ENCODE measurements at places on chromosomes 6 and 20.

- no peak for DNase-seq
These were observed 31.4 kb upstream of the NR2E1 start for GRCh38 chr6:108134213-108134970.

DNA sequence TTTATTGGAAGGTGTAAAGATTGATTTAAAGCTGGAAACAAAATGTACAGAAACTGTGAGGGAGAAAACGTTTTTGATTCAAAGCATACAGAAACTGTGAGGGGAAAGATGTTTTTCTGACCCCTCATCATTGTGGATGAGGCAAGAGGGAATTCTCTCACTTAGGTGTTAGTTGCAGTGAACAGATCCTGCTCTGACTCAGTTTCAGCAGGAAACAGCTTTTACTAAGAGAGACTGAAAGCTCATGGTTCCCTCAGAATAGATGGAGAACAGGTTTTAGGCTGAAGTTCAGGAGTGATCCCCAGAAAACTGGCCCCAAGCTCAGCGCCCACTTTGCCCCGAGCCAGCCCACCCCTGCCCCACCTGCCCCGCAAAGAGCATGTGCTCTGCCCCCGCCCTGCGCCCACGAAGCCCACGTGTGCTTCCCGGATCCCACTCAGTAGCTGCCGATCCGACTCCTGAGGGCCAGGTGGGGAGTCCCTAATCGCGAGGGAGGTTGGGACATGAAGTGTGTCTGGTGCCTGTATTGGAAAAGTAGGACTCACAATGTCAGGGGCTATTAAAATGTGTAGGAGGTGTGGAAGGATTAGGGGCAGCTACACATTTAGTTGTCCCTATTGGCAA, 41.2 kb downstream of the DUSP22 start:
- no peak for DNase-seq

- DNase-seq: no peak
These were observed at the start of gene CNKSR3 for GRCh38 chr6:154510144-154510905. TSS of gene CNKSR3 (minus strand) at chr6:154510685. CDS start at chr6:154510114, 571 bp downstream.

DNA sequence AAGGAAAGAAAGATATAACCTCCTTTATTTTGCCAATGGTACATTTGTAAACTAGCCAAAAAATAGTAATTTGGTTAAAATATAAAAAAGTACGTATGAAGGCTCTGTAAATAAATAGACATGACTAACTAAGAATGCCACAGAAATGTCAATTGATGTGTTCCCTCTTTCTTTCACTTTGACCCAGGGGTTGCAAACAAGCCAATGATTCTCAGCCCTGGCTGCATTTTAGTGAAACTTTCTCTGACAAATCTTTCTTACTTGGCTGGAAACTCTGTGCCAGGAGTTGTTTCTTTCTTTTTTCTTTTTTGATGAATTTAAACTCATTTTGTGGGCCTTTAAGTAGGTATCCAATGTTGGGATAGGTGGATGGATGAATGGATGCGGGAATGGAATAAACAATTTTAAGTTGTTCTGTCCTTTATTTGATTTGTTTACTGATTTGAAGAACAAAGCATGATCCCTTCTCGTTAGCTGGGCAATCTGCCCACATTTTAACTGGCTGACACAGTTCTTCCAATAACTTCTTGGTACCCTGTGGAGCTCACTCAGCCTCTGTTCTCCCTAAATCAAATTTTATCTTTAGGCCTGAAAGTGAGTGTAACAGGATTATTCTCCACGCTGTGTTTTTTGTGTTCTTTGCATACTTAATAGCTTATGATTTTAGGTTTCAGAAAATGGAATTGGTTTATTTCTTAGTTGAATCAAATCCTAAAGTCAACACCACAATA, 58.6 kb upstream of the GCLC start:
- DNase-seq: no peak

DNA sequence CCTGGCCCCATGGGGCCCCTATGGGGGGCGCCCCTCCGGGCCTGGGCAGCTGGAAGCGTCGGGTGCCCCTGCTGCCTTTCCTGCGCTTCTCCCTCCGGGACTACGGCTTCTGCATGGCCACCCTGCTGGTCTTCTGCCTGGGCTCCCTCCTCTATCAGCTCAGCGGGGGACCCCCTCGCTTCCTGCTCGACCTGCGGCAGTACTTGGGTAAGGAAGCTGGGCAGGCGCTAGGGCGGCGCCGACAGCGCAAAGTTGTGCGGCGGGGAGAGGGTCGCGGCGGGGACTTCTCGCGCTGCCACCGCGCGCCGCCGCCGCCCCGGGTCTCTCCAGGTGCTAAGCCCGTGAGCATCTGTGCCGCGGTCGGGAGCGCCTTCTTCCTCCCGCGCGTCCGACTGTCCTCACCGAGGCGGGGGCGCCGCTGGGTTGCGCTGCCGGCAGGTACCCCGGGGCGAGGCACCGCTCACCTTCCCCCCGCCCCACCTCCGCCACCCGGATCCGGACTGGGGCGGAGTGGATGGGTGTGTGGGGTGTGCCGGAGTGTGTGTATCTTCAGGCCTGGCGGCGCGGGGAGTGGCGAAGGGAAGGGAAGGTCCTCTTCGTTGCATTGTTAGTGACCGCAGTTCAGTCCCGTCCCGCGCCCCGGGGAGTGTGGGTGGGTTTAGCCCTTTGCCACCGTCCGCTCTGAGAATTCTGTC, 788 bp downstream of the UST start:
- DNase-seq: peak; percentile 59

DNA sequence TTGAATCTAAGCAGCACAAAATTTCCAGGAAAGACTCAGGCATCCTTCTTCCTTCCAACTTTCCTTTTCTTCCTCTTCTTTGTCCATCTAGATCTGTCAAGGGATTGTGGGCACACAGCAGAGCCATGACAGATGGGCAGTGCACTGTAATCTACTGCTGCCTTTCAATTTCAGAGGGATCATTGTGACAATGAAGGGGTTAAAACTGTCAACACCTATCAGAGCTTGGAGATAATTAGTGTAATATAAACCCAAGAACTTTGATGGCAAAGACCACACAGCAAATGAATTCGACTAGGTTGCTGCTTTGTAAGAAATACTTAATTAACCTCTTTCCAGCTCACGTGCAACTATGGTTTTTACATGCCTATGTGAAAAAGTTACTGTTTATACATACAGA, 55.0 kb downstream of the SAMD5 start:
- no peak for DNase-seq

DNA sequence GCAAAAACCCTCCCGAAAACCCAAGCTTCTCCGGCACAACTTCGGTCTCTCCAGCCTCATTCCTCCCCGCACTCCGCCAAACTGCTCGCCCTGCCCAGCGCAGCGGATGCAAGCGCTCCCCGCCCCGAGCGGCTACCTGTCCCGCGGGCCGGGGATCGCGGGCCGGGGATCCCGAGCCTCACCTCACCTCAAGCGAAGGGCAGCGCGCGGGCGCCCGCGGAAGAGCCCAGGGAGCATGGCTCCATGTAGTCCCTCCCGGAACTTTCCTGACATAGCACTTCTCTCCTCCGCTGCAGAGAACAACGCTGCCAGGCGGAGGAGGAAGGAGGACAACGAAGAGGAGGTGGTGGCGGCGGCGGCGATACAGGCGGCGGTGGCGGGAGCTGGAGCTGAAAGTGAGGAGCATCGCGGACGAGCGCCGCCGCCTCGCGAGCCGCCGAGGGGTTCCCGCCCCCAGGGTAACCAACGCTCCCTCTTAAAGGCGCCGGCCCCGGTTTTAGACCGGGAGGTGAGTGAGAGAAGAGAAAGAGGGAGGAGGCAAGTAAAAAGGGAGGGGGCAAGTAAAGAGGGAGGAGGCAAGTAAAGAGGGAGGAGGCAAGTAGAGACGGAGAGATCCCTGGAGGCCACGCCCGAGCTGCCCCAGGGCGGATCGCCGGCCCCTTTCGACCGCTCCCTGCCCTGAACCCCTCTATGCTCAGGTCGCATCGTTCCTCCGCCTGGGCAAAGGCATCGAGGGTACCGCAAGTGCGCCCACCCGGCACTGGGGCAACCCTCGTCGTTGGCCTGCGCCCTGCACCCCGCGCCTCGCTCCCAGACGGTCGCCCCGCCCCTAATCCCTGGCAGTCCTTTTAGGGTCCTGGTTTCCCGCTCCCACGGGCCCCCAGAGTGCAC, at the start of gene GPR63:
Gene GPR63, minus strand, starts transcription at position 397 of the 891 bp plus-strand sequence. CDS start 37,746 bp downstream, outside the sequence.
- peak; percentile 34 for DNase-seq

- DNase-seq: no peak
These were observed 85.4 kb upstream of the RALY start for GRCh38 chr20:33908336-33908735.

DNA sequence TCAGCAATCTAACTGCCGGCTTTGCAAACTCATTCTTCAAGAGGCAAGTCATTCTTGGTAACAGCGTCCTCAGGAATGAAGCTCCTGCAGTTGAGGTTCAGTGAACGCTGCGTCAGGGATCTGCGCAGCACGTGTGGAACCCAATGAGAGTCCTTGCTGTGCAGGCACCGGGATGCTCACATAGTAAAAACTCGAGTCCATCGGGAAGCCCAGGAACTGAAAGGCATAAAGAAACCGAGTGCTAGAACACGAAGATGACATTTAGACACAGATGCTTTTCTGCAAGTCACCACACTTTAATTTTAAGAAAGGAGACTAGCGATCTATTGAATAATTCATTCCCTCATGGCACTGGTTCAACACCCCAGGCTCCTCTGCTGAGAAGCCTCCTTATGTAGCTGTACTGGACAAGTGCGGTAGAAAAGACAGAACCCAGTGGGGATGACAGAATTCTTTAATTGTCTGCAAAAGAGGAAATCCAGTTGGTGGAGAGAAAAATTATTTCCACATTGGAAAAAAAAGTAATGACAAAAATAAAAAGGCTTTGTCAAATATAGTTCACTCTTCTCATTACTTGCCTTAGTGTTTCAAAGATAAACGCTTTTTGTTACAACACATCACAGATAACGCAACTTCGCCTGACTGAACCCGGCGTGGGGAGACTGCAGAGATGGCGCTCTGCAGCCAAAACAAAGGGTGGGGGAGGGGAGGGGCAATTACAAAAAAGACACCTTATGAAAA, 1.9 kb upstream of the AFDN start:
- DNase-seq: no peak

- no peak for DNase-seq
These were observed 107.6 kb downstream of the THBS2 start for GRCh38 chr6:169145991-169146501.

GRCh38 chr6:3406891-3407809, 49.7 kb downstream of the SLC22A23 start:
- DNase-seq: no peak

DNA sequence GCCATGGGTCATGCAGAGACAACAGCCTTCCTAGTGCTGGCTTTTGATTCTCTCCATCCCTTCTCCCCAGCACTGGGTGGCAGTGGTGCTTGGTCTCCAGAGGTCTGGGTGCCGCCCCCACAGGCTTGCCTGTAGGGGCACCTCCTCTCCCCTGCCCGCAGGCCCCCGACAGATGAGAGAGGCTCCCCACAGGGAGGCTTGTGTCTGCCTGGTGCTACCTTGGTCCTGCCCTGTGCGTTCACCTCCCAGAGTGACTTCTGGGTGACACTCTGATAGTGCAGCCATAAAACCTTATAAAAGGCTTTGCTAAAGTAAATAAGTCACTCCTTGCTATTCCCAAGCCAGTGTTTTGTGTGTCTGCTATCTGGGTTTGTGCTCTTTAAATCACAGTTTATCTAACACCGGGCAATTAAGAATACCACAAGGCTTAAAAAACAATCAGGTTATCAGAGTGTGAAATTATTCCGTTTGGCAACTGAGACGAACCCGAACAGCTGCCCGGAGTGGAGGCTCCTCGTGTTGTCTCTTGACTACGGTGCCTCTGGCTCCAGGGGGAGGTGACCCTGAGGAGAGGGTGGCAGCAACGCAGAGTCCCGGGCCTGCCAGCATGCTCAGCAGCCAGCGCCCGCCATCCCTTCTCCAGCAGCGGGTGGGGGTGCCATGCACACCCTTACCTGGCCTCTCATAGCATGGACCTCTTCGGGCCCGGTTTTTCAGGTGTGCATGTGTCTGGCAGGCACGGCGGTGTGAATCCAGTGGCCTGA, 5.4 kb upstream of the C20orf204 start:
- no peak for DNase-seq

DNA sequence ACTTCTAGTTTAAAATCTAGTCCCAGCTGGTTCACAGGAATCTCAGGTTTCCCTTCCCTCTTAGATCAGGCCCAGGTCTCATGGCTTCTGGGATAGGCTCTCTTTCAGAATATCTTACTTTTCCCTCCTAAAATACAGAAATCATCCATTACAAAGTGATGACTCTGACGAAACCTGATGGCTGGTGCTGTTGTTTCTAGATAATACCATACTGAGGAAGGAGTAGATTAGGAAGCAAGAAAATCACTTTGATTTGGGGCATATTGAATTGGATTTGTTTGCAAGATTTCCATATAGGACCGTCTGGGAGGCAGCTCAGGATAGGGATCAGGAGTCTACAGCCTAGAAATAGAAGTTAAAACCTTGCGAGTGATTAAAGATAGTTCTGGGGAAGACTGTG, 3.6 kb downstream of the ZKSCAN3 start:
- no peak for DNase-seq

DNA sequence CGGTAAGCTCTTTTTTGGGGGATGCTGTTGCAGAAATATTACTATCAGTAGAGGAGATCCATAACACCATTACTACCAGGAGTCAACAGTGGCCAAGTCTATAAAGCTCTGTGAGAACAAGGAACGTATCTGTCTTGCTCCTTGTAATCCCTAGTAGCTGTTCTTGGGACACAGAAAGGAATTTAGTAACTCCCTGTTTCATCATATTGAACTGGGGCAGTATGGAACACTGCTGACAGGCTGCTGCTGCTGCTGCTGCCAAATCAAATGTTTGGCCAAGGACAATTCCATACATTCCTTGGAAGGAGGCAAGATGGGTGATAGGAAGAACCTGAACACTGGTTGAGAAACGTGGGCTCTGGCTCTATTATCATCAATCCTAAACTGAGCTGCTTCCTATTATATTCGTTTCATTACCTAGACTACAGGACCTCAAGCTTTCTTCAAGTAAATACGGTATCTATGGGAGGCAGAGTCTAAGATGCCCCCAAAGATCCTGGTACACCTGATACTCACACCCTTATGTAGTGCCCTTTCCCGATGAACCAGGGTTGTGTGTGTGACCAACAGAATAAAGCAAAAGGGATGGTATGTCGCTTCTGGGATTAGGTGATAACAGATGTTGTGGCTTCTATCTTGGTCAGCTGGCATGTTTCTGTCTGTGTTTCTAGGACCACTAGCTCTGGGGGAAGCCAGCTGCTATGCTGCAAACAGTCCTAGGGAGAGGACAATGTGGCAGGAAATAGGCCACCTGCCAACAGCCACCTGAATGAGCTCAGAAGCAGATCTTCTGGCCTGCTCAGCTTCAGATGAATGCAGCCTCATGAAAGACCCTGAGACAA, 39.5 kb downstream of the ELOVL5 start:
- DNase-seq: no peak

DNA sequence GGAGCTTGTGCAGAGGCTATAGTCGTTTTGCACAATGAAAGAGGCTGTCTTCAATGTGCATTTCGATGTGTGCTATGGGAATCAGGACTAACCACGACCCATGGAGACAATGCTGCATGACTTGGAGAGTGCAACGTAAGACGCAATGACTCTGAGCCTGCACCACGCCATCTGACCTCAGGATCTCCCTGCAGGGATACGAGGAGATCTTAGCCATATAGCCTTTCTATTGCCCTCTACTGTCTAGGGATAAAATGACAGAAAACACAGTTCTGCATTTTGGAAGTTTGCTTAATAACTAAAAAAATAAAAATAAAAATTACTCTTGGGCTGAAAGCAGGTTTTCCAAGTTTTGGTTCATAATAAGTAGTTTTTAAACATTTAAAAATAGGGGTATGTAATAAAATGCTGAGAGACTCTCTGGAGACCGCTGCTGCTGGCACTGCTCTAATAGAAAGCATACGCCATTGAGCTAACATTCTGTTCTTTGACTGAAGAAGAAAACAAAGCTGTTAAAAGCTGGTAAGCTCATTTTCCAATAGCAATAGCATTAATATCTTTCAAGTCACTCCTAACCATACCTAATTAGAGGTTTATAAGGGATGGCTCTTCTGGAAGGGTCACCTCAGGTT, 87.2 kb downstream of the PDE7B start:
- no peak for DNase-seq

GRCh38 chr6:89662659-89663223, 24.2 kb upstream of the LYRM2 start:
- DNase-seq: no peak
